ENCODE measurements at places on chromosomes 5 and 9. TPM values are rescaled to one million over a fixed set of nuclear protein-coding genes. Genes with fewer than 3 reads are reported as not detected.

The KIF12 gene
- total RNA-seq: not detected

The SPTAN1 gene
- total RNA-seq: 472 TPM

The GRXCR2 gene
- not detected for total RNA-seq

The FGF1 gene
- total RNA-seq: 0.13 TPM

The PTGR1 gene
- total RNA-seq: 6.8 TPM

The PTGDS gene
- total RNA-seq: 0.25 TPM

The KDM4C gene
- total RNA-seq: 22.4 TPM

The MPDZ gene
- total RNA-seq: 65.6 TPM

The IL7R gene
- 0.25 TPM for total RNA-seq

The C8G gene
- 0.77 TPM for total RNA-seq

The FOXD4L6 gene
- under 0.01 TPM for total RNA-seq

The SLC6A18 gene
- not detected for total RNA-seq

Data from dermis microvascular lymphatic vessel endothelial cell (primary cell).